Hematopoietic multipotent progenitor cell treated with erythropoietin and hydrocortisone succinate and interleukin-3 and kit ligand, for 6 days (in vitro differentiated cells): ENCODE measurements at places on chromosomes 1 and 21.

DNA sequence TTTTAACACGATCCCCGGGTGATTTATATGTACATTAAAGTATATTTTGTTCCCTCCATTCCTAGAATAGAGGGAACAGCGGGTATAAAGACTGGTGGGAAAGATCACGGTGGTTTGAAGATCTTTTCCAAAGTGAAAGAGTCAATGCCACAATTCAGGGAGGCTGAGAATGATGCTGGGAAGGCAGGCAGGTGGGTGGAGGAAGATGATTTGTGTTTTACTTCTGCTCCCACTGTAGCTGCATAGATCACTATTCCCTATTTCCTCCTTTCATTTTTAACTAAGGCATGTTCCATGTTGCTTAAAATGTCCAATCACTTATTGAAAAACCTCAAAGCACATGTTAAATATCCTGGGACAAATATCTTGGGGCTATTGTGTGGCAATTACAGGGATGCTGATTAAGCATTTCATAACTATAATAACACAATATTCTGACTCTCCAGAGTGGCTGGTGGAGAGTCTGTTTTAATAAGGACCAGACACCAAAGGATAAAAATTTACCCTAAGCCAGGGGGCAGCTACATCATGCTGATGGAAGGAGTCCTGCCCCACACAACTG is 8.4 kb upstream of the LYST start:
- DNase-seq: no peak

GRCh38 chr21:25371841-25372425 is 235.3 kb downstream of the MRPL39 start:
- no peak for DNase-seq

- no peak for DNase-seq
Observed at GRCh38 chr1:180183426-180183825, 28.8 kb downstream of the QSOX1 start.

DNA sequence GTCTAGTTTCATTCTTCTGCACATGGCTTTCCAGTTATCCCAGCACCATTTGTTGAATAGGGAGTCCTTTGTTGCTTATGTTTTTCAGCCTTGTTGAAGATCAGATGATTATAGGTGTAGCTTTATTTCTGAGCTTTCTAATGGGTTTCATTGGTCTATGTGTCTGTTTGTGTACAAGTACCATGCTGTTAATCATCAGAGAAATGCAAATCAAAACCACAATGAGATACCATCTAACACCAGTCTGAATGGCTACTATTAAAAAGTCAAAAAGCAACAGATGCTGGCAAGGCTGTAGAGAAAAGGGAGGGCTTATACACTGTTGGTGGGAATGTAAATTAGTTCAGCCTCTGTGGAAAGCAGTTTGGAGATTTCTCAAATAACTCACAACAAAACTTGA is 321.5 kb upstream of the PTBP2 start:
- DNase-seq: no peak

GRCh38 chr1:152000964-152001630 is 7.4 kb upstream of the S100A10 start:
- DNase-seq: no peak

- DNase-seq: no peak
Observed at GRCh38 chr1:177923441-177923840, 46.4 kb downstream of the SEC16B start.

DNA sequence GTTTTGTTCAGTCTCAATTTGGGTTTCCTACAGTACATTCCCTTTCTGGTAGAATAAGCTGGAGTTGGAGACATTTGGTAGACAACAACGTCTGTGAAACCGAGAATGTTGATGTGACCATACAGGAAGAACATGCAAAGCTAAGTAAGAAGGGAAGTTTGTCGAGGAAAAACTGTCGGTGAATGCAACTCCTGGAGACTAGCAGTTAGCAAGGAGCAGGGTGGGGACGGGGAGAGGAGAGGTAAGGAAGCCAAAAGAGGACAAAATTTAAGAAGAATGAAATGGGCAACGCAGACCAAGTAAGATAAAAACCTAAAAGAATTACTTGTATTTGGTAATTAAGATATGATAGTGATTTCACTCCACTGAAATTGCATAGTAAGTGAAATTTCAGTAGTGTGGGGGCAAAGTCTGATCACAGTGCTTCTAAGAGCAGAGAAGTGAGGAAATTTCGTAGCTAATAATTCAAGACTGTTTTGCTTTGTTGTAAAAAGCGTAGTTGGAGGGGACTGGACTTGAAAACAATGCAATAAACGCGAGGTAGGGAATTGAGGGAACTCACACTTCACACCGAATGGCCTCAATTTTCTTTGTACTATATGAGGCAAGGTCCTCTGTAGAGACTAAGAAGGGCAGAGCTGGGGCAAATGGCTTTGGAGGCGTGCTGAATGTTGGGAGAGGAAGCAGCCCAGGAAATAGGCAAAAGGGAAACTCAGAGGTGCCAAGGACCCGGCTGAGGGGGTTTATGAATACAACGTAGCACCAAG is 787 bp upstream of the GIPC2 start:
- DNase-seq: no peak
